Calu3 (cell line): ENCODE measurements at places on chromosomes 1 and 21. TPM values are rescaled to one million over a fixed set of nuclear protein-coding genes. Genes with fewer than 3 reads are reported as not detected.

Gene POLR3GL
- total RNA-seq, result 9.9 and 11.5 TPM in 2 replicates

Gene TTC22
- 17.2 and 17.4 TPM in 2 replicates for total RNA-seq

Gene ATP6V1G3
- not detected in 2 replicates for total RNA-seq

Gene TDRD5
- total RNA-seq, result 0.17 TPM in 1 of 2 replicates, not detected in the other

Gene RAB42
- total RNA-seq, result 1.1 and 1.3 TPM in 2 replicates

Gene S100A7
- total RNA-seq, result not detected in 2 replicates

Gene ANGPTL3
- not detected in 2 replicates for total RNA-seq

Gene LRRC53
- not detected in 2 replicates for total RNA-seq

Gene ACTN2
- 0.54 TPM in 1 of 2 replicates, not detected in the other for total RNA-seq

Gene PLPPR5
- not detected in 2 replicates for total RNA-seq

Gene JAM2
- total RNA-seq, result not detected in 2 replicates

Gene CFHR2
- total RNA-seq, result not detected in 2 replicates

Gene FNDC7
- total RNA-seq, result not detected in 2 replicates

Gene GPR153
- 3.7 and 4.7 TPM in 2 replicates for total RNA-seq

Gene SYNJ1
- total RNA-seq, result 10.2 and 10.5 TPM in 2 replicates

Gene USP48
- 56.6 and 62.3 TPM in 2 replicates for total RNA-seq

Gene DCDC2B
- total RNA-seq, result not detected in 2 replicates

Gene RPTN
- total RNA-seq, result not detected in 2 replicates

Gene RPRD2
- total RNA-seq, result 36.6 and 37.8 TPM in 2 replicates

Gene GJB5
- 0.73 and 1.1 TPM in 2 replicates for total RNA-seq

Gene GNAT2
- total RNA-seq, result not detected in 2 replicates

Gene PLPP3
- 17.4 and 18.9 TPM in 2 replicates for total RNA-seq

Gene NIPAL3
- 28.8 and 30.8 TPM in 2 replicates for total RNA-seq

Gene C8A
- not detected in 2 replicates for total RNA-seq

Gene PUSL1
- total RNA-seq, result 22.7 and 24.7 TPM in 2 replicates

Gene LRRN2
- total RNA-seq, result not detected in 2 replicates

Gene PGBD5
- total RNA-seq, result 27.4 and 37.8 TPM in 2 replicates

Gene TEDDM1
- total RNA-seq, result not detected in 2 replicates

Gene ORC1
- 15.5 and 17.2 TPM in 2 replicates for total RNA-seq

Gene BEND5
- total RNA-seq, result 0.87 TPM in 1 of 2 replicates, not detected in the other

Gene FAM167B
- total RNA-seq, result 1.5 and 1.8 TPM in 2 replicates

Gene ATF3
- total RNA-seq, result 11.1 and 13.0 TPM in 2 replicates

Gene LCE2B
- total RNA-seq, result not detected in 2 replicates

Gene CFHR1
- total RNA-seq, result not detected in 2 replicates

Gene PCBP3
- total RNA-seq, result 0.78 and 1.4 TPM in 2 replicates

Gene AK5
- total RNA-seq, result 0.61 TPM in 1 of 2 replicates, not detected in the other

Gene TMCO2
- not detected in 2 replicates for total RNA-seq

Gene MSH4
- total RNA-seq, result 0.54 and 0.83 TPM in 2 replicates

Gene UQCRHL
- total RNA-seq, result 3.3 and 3.6 TPM in 2 replicates

Gene TMPRSS3
- 10.3 and 14.0 TPM in 2 replicates for total RNA-seq

Gene PLA2G4A
- total RNA-seq, result 29.8 and 36.0 TPM in 2 replicates

Gene KCNK2
- total RNA-seq, result 0.47 and 1.1 TPM in 2 replicates

Gene FCRL5
- total RNA-seq, result not detected in 2 replicates

Gene HSD3B2
- not detected in 2 replicates for total RNA-seq

Gene FCER1A
- not detected in 2 replicates for total RNA-seq

Gene S100A1
- total RNA-seq, result not detected in 2 replicates

Gene RXFP4
- total RNA-seq, result not detected in 2 replicates

Gene AKNAD1
- not detected in 2 replicates for total RNA-seq

Gene OR10Z1
- not detected in 2 replicates for total RNA-seq

Gene GJA9
- total RNA-seq, result 0.56 TPM in 1 of 2 replicates, not detected in the other

Gene ATP1B1
- total RNA-seq, result 621 and 626 TPM in 2 replicates

Gene CHODL
- not detected in 2 replicates for total RNA-seq
